Activated naive CD8-positive, alpha-beta T cell treated with anti-CD3 and anti-CD28 coated beads, Interleukin-2, amount 50 U/mL, for 16 hours (primary cell): ENCODE measurements at places on chromosomes 1 and 21.

DNA sequence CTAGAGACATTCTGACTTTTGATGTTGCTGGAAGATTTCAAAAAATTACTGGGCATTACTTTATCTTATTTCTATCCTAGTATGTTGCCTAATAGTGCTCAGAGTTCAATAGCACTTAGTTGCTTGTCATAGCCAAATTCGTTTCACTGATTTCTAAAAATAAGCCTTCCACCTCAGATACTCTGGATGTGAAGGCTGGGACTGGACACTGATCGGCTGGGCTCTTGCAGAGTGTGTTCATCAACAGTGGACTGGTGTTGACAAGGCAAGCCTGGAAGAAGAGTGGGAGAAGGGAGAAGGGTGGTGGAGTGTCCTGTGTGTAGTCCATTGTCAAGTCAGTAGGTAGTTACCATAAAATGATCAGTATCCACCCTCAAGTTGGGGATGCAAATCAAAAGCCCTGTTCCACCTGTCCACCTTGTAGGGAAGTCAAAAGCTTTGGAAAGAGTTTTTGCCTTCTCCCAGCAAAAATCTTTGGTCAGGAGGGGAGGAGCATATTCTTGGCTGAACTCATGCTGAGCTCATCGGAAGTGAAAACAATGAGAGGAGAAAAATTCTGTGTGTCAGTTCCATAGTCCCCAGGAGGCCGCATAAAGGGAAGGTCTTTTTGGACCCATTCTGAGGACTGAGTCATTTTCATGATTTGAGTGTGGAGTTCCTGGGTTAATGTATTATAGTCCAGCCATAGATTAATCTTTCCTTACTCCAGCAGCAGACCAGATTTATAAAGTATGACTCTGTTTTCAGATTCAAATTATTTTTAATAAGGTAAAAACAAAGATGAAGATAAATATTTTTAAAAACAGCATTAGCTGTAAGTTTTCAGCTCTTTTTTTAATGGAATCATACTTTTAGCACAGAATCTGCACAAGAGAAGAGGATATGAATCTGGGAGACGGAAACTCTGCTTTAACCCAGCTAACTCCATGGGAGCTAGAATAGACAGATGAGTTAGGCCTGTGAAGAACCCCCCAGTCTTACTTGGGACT is 99.5 kb upstream of the BMP8A start:
- no peak for DNase-seq

DNA sequence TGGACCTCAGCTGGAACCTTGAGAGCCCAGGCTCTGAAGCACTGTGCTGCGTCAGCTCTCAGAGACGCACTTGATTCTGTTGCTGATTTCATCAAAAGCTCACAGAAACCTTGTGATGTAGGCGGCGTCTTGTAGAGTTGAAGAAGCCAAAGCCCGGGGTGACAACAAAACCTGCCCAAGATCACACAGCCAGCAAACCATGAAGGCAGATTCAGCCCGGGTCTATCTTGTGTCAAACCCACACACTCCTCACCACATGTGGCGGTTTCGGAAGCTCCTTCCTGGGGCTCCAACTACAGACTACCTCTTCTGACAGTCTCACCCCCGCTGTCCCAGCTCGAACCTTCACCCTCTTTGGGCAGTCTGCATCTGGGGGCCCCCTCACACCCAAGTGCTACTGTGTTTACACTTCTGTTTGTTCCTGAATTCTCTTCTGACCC is 50.4 kb downstream of the TENT5C start:
- DNase-seq = peak; percentile 51

GRCh38 chr1:241857131-241857530 is 9.1 kb downstream of the EXO1 start:
- DNase-seq = no peak

DNA sequence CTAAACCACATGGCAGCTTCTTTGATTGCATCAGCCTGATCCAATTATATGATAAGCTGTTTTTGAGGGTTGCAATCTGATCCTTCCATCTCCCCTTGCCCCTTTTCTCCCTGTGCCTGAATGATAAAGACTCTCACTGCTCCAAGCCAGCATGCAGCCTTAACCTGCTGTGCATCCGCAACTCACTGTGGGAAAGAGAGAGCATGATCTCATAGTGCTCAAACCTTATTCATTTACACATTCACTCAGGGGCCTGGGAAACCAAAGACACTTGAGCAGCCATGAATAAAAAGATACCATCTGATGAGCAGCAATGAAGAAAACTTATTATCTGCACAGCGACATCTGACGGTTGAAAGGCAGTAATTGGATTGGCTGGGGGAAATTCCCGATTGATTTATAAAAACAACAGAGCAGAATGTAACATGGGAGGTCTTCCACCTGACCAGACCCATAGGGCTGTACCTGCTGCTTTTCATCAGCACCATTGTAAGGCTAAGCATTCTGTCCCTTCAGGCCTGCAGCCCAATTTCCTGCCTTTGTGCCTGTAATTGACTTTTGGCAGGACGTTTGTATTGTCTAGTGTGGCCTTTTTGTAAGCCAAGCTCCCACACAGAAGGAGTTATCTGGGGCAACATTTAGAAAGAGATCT is 62.5 kb downstream of the KIAA0040 start:
- no peak for DNase-seq

DNA sequence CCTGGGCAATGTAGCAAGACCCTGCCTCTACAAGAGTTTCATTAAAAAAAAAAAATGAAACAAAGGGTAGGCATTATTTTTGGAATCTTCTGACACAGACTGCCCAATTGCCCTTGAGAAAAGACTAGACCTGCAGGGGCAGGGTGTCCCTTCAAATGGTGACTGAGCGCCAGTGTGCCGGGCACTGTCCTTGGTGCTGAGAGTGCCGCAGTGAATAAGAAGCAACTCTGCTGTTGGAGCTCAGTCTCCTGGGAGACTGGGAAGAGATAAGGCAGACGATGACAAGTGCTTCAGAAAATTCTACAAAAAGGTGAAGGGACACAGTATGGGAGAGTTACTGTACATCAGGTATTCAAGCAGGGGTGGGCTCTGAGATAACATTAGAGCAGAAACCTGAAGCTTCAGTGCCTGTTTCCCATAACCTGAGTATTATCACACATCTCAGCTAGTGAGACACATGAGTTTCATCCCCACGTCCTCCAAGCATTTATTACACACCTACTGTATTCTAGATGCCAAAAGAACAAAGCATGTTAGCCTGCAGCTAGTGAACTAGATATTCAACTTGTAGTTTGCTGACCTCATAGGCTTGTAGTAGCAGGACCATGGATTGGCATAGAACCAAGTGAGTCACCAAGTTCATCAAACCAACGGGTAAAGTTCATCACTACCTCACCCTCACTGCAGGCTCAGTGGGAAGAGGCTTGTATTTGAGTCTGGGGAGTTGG is 18.4 kb upstream of the RPL11 start:
- no peak for DNase-seq

GRCh38 chr1:180773210-180773865 is 139.4 kb upstream of the KIAA1614 start:
- DNase-seq = no peak

DNA sequence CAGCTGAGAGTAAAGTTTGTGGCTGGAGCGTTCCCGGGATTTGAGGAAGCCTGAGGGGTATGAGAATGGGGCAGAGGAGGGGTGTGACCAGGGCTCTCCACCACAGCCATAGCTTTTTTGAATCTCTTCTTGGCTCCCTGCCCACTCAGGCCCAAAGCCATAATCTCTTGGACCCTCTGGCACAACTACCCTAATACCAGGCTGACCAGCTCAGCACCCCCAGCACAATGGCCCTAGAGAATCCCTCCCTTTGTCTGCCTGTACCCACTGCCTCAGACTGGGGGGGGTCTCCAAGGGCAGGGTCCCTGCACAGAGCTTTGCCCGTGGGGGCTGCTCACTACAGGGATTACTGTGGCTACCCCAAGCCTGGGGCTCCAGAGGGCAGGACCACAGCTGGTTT is 7.5 kb downstream of the DENND4B start:
- no peak for DNase-seq

GRCh38 chr1:3939242-3940080 is 39.4 kb upstream of the C1orf174 start:
- DNase-seq = no peak

DNA sequence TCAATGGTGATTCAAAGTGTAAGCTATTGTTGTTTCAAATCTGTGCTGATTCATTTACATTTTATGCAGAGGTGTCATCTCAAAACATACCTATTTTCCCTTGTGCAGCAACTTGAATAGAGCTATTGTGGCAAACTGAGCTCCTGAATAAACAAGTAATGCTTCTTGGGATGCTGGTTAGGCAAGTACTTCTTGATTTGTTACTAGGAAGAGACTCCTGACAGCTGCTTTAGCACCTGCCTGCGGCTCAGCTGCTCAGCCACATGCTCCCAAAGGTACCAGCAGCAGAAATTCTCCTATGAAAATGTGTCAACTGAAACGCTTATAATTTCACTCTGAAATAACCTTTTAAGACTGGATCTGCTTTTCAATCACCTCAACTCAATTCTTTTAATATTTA is 352.3 kb downstream of the RYR2 start:
- no peak for DNase-seq

GRCh38 chr1:229159668-229160544 is 111.0 kb upstream of the RAB4A start:
- DNase-seq = no peak

GRCh38 chr1:3136532-3136931 is 67.5 kb downstream of the PRDM16 start:
- no peak for DNase-seq

DNA sequence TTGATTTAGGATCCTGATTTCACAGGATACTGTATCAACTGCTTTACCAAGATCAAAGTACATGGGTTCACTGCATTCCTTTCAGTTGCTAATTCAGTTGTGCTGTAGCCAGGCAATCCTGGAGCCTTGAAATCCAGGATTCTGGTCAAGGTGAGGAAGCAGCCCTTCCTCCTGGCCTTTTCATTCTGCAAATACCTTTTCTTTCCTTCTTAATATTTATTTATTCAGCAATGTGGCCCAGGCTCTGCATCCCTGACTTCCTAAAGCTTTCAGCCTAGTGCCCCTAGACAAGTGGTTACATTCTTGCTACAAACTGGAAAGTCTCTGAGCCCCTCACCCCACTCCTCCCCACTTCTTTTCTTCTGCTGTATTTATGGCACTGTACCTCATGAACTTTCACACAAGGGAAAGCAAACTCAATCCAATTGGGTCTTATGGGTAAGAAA is 16.2 kb downstream of the LRRC8D start:
- DNase-seq = no peak

DNA sequence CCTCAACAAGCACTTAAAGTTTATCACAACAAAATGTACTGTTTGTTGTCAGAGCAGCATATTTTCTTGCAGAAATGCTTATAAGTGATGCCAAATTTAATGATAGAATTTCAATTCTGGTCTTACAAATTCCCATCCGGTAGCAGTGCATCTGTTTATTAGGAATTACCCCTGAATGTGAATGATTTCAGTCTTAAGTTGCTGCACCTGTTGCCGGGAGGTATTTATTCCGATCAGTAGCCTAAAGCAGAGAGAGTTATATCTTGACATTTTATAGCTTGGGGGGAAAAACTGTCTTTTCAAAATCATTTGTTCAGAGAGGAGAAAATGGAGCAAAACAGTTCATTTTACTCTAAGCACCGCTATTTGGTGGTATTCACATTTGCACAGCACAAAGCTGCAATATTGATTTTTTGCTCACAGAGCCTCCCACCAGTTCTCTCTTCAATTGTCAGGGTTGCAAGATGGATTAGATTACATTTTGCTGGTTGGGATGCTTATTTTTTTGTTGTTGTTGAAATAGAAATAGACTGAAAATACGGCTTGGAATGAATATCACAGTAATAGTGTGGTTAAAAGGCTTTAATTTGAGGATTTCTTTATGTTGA is 98.6 kb downstream of the ADGRL2 start:
- DNase-seq = no peak

DNA sequence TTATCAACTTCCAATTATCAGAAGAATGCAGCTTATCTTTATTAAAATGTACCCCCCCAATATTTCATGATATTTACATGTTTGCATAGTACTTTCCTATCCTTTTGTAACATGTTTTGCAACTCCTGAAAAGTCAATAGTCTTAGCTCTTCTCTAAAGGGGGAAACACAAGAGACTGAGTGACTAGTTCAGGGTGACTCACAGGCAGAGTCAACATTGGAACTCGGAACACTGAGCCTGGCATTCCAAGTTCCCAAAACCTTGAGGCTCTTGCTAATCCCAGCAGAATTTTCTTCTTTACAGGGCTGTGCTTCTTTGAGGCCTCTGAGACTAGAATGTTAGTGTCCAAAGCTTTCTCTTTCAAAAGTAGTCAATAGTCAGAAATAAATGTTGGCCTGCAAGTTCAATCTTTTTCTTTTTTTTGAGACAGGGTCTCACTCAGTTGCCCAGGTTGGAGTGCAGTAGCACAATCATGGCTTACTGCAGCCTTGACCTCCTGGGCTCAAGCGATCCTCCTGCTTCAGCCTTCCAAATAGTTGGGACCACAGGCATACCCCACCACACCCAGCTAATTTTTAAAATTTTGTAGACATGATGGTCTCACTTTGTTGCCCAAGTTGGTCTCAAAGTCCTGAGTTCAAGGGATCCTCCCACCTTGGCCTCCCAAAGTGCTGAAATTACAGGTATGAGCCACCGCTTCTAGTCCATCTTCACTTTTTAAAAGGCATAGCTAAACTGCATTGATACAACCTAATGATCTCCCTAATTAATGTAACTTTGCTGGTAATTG is 37.5 kb downstream of the ZNF281 start:
- no peak for DNase-seq

DNA sequence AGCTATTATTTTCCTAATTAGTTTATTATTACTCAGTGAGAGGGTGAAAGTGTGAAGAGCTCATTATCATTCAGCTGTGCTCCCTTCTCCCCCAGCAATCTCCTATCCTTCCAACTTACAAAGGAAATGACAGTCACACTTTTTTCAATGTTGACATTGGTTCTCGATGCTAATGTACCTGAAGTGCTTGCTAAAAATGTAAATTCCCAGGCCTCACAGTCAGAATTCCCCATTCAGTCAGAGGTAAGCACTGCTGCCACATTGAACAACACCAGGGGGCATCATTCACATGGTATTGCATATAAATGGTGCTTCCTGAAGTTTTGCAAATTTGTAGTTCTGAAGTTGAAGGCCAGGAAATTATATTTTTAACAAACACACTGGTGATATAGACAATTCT is 132.7 kb upstream of the FOXD3 start:
- DNase-seq = no peak

DNA sequence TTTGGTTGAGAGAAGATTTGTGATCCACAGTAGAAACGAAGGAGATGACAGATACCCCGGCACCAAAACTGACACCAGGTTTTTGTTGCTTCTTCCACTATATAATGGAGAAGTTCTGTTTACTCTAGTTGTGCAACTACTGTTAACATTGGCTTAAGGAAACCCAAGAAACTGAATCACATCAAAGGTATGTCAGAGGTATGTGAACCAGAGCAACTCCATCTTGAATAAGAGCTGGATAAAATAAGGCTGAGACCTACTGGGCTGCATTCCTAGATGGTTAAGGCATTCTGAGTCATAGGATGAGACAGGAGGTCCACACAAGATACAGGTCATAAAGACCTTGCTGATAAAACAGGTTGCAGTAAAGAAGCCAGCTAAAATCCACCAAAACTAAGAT is 173.7 kb upstream of the CAMK1G start:
- no peak for DNase-seq

- DNase-seq = no peak
These were observed 93.4 kb downstream of the DIRAS3 start for GRCh38 chr1:67957066-67957465.
